ENCODE measurements at places on chromosomes 1 and 21.

GRCh38 chr1:68585351-68585750 lies 88.5 kb upstream of the DEPDC1 start:
- no peak for DNase-seq

DNA sequence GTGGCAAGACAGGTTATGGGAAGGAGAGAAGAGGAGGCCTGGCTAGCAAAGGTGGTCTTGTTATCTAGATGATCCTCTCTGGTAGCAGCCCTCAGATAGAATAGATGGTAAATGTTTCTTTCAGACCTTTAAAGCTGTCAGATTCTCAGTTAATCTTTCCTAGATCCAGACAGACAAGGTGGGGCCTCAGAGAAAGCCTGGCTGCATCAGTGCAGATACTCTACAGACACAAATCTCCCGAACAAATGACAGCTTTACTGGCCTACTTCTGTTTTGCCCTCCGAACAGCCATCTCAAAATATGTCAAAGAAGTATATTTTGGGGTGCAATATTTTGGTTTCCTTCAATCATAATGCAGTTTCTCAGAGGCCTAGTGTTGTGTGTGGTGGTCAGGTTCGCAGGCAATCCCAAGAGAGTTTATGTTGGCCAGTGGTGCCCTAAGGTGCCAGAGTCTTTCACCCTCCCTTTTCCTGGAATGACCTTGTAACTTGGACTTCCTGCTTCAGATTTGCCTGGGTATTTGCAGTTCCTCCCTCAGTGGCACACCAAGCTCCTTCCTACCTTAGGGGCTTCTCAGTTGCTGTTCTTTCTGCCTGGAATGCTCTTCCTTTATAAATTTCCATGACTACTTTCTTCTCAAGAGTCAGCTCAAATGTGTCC lies 7.0 kb downstream of the LRRC8B start:
- no peak for DNase-seq

DNA sequence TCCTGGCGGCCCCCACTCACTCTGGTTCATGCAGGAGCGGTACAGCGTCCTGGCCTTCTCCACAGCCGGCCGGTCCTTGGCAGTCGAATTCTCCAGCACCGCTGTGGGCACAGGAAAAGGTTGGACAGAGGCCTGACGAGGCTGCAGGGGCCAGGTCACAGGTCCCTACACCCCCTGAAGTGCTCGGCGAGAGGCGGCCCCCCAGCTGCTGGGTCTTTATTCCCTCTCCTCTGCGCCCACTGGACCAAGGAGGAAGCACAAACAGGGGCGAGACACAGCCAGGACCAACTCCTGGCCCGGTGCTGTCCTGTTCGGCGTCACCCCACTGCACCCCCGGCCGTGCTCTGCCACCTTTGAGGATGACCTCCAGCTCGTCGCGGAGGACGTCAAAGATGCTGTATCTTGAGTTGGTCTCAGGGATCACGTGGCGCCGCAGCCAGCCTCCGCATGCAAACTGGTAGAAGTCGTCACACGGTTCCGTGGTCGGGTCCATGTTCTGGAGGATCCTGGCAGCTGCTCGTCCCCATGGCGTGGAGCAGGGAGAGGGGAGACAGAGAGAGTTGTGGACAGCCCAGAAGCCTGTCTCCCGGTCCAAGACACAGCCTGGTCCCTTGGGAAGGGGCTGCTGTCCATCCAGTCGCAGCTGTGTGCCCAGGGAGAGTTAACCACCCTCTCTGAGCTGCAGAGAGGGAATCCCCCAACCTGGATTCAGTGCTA lies 22.9 kb downstream of the PRXL2B start:
- no peak for DNase-seq

- no peak for DNase-seq
These were observed 1.7 kb downstream of the HSPG2 start for GRCh38 chr1:21935393-21935804.

DNA sequence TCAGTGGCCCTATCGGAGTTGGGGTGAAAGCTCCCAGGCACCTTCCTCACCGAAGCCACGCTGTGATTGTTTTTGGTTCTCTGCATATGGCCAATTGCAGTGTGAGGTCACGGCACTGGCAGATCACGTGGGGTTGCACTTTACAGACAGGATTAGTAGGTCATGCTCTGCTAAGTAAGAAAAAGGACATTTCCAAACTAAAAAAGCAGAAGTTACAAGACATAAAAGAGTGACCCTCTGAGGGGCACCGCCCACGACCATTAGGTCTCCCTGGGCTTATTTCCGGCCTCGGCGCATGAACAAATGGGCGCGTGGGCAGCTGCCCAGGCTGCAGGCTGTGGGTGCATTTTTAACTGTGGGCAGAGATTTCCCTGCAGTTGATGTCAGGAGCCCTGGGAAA lies 2.0 kb downstream of the CAPN9 start:
- DNase-seq = no peak

DNA sequence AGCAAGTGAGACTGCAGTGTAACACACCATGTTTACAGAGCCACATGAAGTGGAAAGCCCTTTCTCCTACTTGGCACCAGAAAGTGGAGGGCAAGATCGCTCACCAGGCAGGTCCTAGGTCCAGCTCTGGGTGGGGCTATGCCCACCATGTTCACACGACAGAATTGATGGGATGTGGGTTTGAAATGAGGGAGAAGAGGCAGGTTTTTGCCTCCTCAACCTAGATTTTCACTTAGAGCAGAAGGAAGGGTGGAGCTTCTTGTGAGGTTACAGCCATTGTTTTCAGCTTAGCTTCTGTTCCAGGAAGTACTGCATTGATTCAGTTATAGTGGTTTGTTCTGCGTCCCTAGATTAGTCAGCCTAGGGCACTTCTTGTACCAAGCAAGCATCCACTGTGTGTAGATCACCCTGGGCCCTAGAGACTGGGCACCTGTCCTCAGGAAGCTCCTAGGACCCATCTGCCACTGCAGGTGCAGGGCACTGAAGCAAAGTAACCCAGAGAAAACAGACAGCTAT lies 2.3 kb downstream of the CD53 start:
- DNase-seq = peak; percentile 36

- no peak for DNase-seq
These were observed 167.8 kb downstream of the ETS2 start for GRCh38 chr21:38973552-38973951.

GRCh38 chr21:38438462-38438893 lies 59.8 kb downstream of the ERG start:
- DNase-seq = no peak

GRCh38 chr1:150695561-150695960 lies 1.4 kb downstream of the GOLPH3L start:
- no peak for DNase-seq

DNA sequence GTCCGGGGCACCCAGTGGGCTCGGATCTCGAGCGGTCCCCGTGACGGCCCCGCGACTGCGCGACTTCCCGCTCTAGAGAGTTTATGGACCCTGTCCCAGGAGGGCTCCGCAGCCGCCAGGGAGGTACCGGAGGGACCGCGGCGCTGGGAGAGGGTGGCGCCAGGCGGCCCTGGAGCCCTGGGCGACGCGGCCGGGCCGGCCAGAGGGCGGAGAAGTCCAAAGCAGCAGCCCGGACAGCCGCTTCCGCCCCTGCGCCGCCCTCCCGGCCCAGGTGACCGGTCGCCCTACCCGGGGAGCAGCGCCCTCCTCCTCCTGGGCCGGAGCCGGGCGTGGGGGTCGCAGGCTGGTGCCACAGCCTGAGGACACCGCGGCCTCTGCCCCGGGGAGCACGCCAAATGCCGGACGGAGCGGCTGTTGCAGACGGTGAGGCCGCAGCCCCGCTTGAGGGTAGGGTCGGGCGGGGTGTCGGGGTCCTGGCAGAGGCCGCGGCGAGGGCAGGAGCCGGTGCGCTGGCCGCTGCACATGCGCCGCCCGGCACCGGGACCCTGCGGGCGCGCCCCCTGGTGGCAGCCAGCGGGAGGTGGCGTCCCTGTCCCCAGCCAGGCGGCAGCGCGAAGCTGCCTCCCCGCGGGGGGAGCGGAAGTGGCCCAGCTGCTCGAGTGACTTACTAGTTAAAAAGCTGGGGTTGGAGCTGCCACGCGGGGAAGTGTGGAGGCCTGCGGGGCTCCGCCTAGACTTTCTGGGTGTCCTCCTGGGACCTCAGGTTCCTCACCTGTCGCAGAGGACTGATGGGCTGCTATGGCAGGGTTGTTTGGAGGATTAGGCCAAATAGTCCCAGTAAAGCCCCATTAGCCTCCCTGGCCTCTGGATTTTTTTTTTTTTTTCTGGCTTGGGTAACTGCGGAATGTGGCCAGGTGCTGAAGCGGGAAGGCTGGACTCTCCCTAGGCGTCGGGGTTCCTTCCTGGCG lies 20.9 kb upstream of the ZNF678 start:
- DNase-seq = peak; percentile 87

DNA sequence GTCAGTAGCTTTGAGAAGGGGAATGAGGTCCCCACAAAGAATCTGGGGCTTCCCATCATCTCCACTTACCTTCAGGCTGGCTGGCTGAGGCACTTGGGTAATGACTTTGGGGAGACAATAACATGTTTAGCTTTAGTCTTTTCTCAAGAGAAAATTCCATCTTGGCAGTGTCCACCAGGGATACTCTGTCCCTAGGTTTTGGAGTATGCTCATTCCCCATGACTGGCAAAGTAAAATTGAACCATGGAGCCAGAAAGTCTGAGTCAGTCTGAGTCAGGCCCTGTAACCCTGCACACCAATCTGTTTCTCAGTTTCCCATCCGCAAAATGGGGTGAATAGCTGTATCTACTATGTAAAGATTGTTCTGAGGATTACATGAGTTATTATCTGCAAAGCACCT lies 28.2 kb downstream of the RUNX1 start:
- no peak for DNase-seq

- no peak for DNase-seq
These were observed 189.5 kb upstream of the C1orf174 start for GRCh38 chr1:4089421-4090175.

DNA sequence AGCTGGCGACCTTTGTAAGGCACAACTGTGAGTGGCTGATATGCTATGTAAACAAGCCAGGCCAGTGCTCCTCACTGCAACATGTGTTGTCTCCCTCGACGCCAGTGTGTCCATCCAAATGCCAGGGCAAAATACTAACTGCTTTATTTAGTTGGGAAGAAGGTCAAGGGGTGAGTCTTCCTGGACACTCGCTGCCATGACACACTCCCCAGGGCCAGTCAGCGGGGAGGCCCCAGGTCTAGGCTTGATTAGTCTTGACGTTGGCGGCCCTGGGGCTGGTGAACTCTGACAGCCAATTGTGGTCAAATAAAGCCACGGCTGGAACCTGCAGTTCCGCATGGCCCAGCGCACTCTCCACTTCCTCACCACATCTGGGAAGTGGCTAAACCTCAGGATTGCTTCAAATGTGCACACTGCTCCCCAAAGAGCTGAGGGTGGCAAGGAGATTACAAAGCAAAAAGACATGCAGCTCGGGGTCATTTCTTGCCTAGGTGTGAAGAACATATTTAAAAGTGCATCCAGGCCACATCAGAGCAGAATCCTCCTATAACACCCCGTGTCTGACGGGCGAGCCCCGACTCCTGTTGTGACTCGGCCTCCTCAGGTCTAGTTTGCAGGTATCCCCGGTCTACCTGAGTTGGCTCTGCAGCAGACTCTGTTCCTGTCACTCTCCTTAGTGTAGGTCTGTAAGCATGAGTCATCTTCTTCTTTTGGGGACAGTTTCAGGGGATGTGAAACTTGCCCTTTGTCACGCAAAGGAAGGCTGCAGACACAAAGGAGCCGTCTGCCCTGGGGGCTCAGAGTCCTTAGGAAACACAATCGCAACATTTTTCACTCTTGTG lies 183.5 kb downstream of the RUNX1 start:
- no peak for DNase-seq

- DNase-seq = no peak
These were observed 28.2 kb upstream of the KCNE1 start for GRCh38 chr21:34540206-34540605.

DNA sequence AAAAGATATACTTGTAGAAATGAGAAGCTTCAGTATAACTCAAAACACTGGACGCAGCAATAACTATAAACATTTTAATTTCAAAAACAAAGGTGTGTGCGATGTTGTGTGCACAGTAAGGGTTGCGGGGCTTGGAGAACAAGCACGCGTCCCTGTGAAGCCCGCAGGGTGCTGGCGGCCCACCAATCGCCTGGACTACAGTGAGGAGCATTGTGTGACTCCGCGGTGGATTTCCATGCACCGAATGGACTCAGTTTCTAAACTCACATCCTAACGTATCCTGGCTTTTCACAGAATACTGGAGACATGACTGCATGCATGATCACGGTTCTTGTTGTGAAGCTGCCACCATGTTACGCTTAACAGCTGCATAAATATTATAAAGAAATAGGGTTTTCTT lies 33.0 kb downstream of the NTPCR start:
- DNase-seq = no peak

DNA sequence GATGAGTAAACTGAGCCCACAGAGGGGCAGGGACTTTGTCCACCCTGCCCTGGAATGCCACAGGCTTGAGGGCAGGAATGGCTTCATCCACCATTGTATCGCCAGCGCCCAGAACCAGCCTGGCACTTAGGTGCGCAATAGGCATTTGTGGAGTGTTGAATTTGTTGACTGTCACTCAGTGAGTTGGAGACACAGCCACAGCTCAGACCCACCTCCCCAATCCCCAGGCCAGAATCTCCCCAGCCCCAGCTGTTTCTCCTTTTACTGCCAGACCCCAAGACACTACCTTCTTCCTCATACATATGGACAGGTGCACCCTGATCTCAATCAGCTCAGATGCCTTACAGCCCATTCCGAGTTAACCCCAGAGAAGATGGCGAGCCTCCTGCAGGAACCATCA lies 674.5 kb downstream of the MATN1 start:
- DNase-seq = no peak

GRCh38 chr1:41724248-41724647 lies 194.5 kb downstream of the HIVEP3 start:
- DNase-seq = no peak

GRCh38 chr1:239612379-239612778 lies 226.0 kb downstream of the CHRM3 start:
- no peak for DNase-seq

- no peak for DNase-seq
These were observed 109.5 kb upstream of the SIM2 start for GRCh38 chr21:36589352-36589971.

GRCh38 chr1:214709241-214709640 lies 106.2 kb downstream of the CENPF start:
- no peak for DNase-seq

DNA sequence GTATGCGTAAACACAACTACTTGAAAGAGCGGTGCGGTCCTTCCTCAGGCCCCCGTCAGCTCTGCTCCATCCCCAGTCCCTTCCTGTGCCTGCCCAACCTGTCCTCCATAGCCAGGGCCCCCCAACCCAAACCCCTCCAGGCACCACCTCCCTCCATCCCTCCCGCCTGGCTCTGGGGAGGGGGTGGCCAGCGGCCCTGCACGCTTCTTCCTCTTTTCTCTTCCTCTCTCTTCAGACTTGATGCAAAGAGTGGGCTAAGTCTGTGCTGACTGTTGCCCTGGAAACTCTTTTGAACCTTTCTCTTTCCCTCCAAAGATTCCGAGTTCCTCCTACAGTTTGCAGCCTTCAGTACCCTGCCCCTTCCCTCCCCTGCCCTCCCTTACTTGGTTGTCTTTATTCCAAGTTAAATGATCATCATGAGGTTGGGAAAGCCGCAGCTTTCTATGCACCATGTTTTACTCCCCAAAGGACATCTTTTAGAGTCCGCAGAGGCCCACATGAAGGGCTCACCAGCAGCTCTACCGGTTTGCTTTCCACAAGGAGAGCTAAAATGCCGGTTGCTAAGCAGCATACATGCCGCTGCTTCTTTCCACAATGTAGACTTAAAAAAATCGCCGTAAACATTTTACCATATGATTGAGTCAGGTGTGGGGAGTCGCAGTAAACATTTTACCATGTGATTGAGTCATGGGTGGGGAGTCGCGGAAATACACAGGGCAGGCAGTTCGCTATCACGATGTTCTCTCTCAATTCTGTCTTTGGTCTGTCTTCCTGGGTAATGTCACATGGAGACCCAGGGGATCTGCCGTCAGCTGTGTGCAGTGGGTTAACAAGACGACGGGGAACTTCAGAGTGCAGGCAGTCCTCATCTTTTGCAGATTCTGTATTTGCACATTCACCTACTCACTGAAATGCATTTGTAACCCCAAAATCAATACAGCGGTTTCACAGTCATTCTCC lies 525.3 kb downstream of the KIF26B start:
- no peak for DNase-seq
